ENCODE measurements at places on chromosomes 12 and 14.

DNA sequence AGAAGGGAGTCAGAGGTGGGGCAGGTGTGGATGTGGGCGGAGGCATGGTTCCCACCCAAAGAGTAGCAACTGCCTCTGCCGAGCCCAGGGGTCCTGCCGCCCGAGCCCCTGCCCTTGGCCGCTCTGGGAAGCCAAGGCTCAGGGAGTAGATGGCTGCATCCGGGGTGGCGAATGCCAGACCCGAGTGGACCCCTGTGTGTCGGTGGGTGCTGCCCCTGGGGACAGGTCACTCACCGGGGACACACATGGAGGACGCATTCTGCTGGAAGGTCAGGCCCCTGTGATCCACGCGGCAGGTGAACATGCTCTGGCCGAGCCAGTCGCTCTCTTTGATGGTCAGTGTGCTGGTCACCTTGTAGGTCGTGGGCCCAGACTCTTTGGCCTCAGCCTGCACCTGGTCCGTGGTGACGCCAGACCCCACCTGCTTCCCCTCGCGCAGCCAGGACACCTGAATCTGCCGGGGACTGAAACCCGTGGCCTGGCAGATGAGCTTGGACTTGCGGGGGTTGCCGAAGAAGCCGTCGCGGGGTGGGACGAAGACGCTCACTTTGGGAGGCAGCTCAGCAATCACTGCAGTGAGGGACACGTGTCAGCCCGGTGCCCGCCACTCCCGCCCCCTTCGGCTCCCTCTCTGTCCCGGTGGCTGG, 329.0 kb downstream of the TMEM121 start:
- no peak for DNase-seq

DNA sequence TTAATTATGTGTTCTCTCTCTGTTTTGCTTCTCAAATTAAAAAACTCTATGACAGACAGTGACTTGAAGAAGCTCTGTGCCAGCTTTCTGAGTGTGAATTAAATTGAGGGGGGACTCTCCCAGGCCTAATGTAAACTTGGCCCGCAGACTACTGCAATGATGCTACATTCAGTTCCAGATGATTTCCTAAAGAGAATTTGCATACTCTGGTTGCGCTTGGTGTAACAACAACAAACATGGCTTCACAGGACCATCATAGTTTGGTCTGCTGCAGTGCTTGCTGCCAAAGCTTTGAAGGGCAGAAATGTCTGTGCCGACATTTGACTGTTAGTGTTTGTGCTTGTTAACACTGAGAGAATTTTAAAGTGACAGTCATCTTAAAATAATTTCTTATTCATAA, 25.0 kb downstream of the CFAP54 start:
- no peak for DNase-seq

DNA sequence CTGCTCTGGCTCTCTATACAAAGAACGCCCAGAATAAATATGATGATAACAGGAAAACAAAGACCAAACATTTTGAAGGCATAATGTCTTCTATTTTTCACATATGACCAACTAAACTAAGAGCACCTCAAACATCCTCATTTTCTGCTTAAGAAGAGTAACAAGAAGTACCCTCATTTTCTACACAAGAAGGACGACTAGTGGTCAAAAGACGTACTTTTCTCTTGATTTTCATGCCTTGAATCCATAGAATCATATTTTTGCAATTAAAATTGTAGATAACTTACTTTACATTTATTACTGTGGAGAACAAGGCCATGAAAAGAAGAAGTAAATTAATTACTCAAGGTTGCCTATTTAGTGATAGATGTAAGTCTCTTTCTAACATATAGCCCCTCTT, 358.6 kb downstream of the DUSP6 start:
- DNase-seq: no peak

DNA sequence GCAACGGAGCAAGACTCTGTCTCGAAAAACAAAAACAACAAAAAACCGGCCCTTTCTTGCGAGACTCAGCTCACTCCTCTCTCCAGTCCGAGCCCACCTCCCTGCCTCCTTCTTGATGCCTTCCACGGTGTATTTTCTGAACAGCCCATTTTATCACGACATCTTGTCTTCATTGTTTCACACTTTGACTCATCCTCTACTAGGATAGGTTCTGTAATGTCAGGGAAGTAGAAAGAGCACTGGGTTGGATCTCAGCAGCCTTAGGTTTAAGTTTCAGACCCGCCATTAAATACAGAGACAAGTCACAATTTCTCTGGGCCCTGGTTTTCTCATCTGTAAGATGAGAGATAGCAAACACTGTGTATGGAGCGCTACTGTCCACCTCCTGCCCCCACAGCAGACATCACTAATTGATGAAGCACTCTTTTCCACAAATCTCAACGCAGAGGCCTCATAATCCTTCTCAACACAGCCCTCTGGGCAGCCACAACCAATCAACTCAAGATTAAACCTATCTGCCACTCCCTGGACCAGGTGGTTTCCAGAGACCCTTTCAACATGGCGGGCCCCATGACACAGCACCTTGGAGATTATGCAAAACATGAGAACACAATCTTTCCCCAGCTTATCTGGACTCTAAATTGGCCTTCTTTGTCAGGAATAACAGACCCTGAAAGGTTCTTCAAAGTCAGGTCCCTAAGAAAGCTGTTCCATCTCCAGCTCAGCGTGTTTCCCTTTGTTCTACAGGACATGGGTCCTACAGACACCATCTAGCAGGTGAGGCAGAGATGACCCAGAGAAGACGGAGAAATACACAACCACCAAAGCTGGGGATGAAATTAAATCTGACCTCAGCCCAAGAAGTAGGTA, 35.6 kb downstream of the CCDC88C start:
- no peak for DNase-seq

- DNase-seq: no peak
These were observed 41.1 kb downstream of the SYNE2 start for GRCh38 chr14:63893701-63894458.
